CD4-positive, alpha-beta memory T cell (primary cell): ENCODE measurements at places on chromosomes 7 and 10.

DNA sequence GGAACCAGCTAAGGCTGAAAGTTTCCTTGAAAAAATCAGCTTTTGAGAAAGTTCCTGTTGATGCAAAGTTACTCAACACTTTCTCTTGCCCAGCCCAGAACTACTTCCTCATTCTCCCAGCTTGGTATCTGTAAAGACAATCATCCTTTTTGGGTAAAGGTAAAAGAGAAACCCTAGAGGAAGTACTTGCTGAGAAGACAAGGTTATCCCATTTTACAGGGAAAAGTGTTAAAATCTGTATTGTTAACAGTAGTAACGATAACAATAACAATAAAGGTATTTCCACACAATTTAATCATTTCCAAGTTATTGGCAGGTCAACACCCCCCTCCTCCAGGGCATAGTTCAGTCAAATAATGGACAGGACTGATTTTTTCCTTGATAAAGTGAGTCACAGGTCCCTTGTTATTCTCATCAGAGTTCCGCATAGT lies 2.4 kb downstream of the ALOX5 start:
- no peak for DNase-seq

- DNase-seq, result no peak
These were observed 1.8 kb downstream of the OIT3 start for GRCh38 chr10:72895236-72895850.

DNA sequence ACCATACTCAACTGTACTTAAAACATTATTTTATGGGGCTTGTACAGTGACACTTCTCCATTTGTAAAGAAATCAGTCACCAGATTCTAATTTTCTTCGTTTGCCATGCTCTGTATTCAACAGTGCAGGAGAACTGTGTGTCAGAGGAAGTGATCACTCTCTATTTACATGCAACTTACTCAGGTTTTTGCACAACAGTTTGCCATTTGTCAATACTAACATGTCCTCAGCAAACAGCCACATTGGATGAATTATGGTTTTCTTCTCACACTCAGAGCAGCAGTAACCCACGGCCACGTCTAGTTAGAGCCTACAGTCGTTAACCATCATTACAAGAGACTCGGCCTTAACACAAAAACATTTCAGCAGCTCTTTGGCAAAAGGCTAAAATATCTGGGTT lies 69.2 kb upstream of the SP4 start:
- DNase-seq, result no peak

DNA sequence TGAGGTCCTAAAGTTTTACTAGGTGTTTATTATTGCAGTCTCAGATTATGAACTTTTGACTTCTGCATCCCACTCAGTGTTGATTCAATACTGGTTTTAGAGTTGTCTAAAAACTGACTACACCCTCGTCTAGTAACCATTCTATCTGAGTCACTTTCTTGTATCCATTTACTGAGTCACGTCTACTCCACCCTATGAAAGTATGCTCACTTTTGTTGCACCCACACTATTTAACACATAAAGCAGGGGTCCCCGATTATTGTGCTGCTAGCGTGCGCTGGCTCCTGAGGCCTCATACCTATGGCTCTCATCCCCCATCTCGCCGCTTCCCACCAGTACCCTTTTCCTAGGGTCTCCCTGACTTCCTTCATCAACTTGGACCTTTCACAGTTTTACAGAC lies 2.0 kb downstream of the SAMD9 start:
- no peak for DNase-seq

- DNase-seq, result no peak
These were observed 32.0 kb upstream of the STRIP2 start for GRCh38 chr7:129401967-129402860.

GRCh38 chr7:124275411-124275810 lies 242.5 kb upstream of the TMEM229A start:
- no peak for DNase-seq

- no peak for DNase-seq
These were observed 75.9 kb downstream of the LMBR1 start for GRCh38 chr7:156816943-156817572.

DNA sequence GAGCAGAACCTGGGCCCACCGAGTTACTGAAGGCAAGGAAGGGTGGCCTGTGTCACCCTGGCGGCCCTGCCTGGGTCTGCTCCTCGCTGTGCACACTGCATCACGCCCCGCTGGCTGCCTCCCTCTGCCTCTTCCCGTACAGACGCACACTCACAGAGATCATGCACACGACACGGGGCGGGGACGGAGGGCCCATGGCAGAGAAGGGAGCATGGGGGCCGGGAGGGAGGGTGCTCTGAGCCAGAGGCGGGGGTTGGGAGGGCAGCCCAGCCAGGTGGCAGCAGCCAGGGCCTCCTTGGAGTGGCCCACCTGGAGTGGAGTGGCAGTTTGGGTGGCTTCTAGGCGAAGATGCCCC lies 16.6 kb downstream of the BUD23 start:
- no peak for DNase-seq

DNA sequence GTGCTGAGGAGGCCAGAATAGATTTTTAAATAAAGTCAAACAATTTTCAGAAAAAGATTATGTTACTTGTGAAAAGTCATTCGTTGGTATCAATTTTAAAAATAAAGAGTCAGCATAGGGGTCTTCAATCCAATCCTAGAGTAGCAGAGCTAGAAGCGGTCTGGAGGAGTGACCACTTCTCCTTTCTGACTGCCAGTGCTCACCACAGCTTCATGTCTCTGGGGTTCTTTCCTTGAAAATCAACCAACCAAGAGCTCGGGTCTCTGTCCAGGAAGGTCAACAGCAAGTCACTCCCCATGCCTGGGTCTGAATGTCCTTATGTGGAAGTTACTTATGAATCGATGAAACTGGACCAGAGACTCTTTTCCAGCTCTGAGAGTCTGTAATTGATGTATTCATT lies 14.3 kb downstream of the PTPRN2 start:
- DNase-seq, result no peak

DNA sequence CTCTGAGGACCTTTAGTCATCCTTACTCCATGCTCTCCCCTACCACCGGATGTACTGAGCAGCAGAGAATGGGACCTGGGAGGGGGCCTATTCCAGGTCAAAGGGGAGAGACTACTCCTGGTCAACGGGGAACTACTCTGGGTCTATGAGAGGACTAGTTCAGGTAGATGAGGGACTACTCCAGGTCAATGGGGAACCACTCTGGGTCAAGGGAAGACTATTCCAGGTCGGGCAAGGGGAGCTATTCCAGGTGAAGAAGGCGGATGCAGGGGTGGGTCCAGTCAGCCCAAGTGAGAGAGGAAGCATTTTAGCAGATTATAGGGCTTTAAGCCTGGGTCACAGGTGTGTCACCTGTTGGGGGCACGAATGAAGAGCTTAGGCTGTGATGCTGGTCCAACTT lies 35.4 kb downstream of the CCM2 start:
- DNase-seq, result no peak

GRCh38 chr10:50367732-50368131 lies 116.4 kb upstream of the ASAH2 start:
- no peak for DNase-seq

DNA sequence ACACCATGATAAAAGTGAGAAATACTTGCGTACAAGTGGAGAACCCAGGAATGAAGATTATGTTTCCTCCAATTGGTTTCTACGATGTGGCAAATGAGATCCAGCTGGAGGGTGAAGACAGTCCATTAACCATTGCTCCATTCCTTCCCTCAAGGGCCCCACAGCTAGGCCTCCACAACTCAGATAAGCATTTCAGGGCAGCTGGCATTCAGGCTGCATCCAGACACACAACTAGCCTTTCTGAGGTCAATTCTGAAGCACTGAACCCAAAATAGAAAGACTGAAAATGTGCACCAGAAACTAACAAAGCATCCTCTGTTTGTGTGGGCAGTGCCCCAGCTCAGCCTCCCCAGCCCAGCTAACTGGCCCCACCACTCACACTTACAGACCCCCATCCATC lies 94.8 kb downstream of the GSAP start:
- no peak for DNase-seq

DNA sequence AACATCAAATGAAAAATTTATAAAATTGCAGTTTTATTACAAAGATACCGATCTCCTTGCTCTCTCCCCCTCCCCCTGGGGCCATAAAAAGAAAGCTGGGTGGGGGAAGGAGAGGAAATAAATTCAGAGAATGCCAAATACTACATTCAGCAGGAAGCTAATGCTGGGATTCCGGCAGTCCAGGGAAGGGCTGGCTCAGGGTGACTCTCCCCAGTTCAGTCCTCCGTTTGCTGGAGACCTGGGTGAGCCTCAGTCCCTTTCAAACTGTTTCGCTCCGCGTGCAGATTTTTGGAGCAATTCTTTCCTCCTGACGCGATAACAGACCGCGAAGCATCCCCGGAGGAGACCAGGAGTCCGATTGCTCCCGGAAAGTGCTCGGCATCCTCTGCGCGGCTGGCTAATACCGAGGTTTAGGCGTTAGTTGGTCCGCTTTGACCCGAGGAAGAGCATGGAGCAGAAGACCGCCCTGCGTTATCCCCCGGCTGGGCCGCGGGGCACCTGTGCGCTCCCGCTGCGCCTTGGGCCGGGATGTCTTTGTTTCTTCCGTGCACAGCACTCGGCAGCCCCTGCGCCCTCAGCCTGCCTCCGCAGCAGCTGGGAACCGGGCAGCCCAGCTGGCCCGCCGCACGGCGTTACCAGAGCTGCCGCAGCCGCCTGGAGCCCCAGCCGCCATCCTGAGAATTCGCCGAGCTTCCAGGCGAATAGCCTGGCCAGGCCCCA lies 3.9 kb upstream of the HOXA2 start:
- no peak for DNase-seq

DNA sequence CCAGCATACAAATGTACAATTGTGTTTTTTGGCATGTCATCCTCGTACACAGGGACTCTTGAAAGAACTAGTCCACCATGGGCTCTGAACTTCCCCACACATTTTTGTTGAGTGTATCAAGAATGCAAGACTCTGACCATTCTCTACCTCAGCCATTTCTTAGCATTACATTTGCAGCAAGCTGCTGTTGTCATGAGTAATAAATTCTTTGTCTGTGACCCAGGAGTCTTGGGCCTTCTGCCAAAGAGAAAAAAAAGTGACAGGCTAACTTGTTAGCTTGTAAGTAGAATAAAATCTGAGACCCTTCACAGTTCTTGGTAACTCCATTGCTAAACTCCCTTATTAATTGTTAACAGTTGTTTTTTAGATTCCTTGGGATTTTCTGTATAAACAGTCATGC lies 542.3 kb upstream of the MBL2 start:
- no peak for DNase-seq

DNA sequence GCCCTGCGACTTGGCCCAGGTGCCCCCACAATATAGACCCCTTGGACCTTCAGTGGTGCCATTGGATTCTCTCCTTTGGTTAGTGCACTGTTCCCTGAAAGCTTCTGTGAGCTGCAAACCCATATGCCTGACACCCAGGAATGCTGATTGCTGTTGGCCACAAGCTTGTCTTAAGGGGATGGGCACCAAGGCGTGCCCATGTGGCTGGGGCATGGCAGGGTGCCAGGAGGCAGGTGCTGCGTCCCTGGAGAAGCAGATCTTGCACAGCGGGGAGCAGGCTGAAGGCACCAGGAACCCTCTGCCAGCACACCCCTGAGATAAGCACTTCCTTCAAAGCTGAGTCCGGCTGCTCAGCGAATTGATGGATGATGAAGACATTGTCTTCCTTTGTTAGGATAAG lies 411.8 kb downstream of the SDK1 start:
- DNase-seq, result no peak

DNA sequence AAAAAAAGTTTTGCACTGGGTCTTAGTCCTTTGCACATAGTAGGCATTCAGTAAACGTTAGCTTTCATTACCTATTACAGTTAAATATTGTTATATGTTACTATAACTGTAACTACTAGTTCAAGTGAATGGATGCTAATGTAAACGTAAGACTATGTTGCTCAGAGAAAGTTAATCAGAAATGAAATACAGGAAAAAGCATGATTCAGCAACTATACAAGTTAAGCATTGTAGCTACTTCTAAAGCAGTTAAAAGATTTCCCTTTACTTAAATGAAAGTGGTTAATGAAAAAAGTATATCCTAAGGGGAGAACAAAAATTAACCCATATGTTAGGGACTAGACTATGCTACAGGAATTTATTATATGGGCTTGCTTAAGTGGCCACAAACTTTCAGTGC lies 121.2 kb downstream of the SKAP2 start:
- DNase-seq, result no peak

GRCh38 chr7:137519947-137520346 lies 176.4 kb upstream of the PTN start:
- no peak for DNase-seq

DNA sequence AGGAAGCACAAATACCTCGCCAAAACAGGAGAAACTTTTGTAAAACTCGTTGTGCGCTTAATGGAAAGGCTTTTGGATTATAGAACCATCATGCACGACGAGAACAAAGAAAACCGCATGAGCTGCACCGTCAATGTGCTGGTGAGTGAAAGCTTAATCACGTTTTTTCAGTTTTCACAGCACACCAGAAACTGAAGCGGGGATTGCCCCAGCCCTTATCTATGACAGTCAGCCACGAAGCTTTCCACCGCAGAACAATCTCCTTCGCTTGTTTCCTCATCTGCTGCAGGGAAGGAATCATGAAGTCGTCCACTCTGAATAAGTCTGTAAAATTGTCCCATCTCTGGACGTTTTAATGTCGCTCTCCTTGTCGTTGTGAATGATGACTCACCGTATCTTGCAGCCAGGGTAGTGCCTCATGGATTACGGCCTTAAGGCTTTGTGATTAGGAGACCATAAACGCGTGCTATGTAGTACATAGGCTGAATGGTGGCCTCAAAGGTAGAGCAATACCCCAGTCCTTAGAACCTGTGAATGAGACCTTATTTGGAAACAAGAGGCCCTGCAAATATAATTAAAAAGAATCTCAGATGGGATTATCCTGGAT lies 174.9 kb upstream of the NPS start:
- DNase-seq, result no peak

DNA sequence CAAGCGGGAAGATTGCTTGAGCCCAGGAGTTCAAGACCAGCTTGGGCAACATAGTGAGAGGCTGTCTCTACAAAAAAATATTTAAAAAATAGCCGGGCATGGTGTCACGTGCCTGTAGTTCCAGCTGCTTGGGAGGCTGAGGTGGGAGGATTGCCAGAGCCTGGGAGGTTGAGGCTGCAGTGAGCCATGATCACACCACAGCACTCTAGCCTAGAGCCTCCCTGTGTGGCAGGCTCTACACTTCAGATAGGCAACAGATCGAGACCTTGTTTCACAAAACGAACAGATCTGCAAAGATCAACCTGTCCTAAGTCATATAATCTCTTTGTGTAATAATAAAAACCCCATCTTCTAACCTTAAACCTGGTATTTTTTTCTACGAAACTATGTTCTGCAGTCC lies 76.8 kb downstream of the PTEN start:
- no peak for DNase-seq
